ENCODE measurements at places on chromosomes 4 and X. TPM values are rescaled to one million over a fixed set of nuclear protein-coding genes. Genes with fewer than 3 reads are reported as not detected.
A peak's percentile ranks its signal among the peaks of the same experiment; 100 is the strongest.

GRCh38 chrX:54808109-54808604 lies 612 bp downstream of the MAGED2 start:
- peak overlapping the region; percentile 92 for H3K4me3 ChIP-seq
- H3K36me3 ChIP-seq = peaks cover 4% of the 10 kb centered on the region
- DNase-seq = peak; percentile 23
- peak overlapping the region; percentile 94 for H3K27ac ChIP-seq
- no peaks in the 10 kb centered on the region for H3K27me3 ChIP-seq
- H3K4me1 ChIP-seq = peaks cover 2% of the 10 kb centered on the region

WDFY3 gene
- 0.80 TPM for total RNA-seq

- no peak for DNase-seq
- no peaks in the 10 kb centered on the region for H3K36me3 ChIP-seq
- no peaks in the 10 kb centered on the region for H3K4me1 ChIP-seq
- H3K27ac ChIP-seq = no peak overlapping the region
- no peak overlapping the region for H3K4me3 ChIP-seq
These were observed 73.9 kb downstream of the LUZP4 start for GRCh38 chrX:115363372-115363771.

DNA sequence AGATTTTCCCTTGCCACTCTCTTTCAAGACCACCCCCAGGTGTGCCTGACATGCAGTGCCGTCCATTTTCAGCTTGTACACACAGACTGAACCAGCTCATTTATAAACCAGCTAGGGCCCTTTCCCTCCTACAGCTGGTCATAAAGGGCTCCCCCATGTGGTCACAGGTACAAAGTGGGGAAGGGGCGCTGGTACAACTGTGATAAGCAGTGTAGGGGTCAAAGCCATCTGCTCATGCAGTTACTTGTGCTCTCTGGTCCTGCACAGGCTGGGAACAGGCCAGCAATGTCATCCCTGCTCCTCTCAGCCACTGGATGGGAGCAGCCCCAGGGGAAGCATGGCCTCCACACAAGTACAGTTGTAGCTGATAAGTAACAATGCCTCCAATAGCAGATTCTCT lies 20.6 kb downstream of the GABRQ start:
- H3K4me1 ChIP-seq = no peaks in the 10 kb centered on the region
- H3K27me3 ChIP-seq = no peaks in the 10 kb centered on the region
- H3K36me3 ChIP-seq = no peaks in the 10 kb centered on the region
- no peak overlapping the region for H3K4me3 ChIP-seq

FRAS1 gene
- 0.24 TPM for total RNA-seq

DNA sequence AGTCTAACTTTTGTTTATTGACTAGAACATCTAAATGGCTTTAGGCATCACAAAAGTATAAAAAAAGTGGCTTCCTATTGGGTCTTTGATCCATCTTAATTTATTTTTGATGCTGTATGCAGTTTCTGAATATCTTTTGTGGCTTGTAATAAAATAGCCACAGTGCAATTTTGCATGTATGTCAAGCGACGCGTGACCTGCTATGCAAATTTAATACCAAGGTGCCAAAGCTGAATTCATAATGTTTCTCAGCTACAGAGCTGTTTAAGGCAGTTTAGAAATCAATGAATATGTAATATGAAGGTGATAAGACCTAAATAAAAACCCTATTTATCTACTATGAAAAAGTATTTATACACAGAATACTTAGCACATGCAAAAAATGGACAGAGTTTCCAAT lies 197.8 kb downstream of the AFF2 start:
- no peaks in the 10 kb centered on the region for H3K27me3 ChIP-seq
- no peaks in the 10 kb centered on the region for H3K36me3 ChIP-seq
- no peaks in the 10 kb centered on the region for H3K4me1 ChIP-seq
- DNase-seq = no peak
- no peak overlapping the region for H3K27ac ChIP-seq

RRH gene
- total RNA-seq = not detected

- no peak overlapping the region for H3K27ac ChIP-seq
- H3K4me3 ChIP-seq = no peak overlapping the region
- H3K4me1 ChIP-seq = no peaks in the 10 kb centered on the region
- H3K36me3 ChIP-seq = no peaks in the 10 kb centered on the region
These were observed 98.0 kb downstream of the SLC2A9 start for GRCh38 chr4:9923195-9923812.

ARMCX1 gene
- 6.9 TPM for total RNA-seq

DNA sequence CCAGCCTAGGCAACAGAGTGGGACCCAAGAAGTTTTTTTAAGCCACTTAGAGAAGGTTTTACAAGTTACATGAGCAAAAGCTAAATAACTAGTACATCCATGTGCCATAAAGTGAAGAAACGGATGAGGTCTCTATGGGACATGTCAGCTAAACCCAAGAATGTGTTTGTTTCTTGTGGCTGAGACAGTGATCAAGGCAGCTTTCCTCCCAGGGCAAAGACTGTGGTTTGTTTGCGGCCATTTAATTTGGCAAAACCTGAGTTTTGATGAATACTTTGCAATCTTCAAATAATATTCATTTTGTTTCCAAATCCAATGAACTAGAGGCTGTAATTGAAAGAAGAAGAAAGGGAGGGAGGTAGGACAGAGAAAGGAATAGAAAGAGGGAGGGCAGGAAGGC lies 44.9 kb upstream of the SLC2A9 start:
- no peak overlapping the region for H3K4me3 ChIP-seq
- H3K36me3 ChIP-seq = peaks cover 4% of the 10 kb centered on the region
- DNase-seq = no peak
- H3K4me1 ChIP-seq = no peaks in the 10 kb centered on the region
- no peak overlapping the region for H3K27ac ChIP-seq
- no peaks in the 10 kb centered on the region for H3K27me3 ChIP-seq

DNA sequence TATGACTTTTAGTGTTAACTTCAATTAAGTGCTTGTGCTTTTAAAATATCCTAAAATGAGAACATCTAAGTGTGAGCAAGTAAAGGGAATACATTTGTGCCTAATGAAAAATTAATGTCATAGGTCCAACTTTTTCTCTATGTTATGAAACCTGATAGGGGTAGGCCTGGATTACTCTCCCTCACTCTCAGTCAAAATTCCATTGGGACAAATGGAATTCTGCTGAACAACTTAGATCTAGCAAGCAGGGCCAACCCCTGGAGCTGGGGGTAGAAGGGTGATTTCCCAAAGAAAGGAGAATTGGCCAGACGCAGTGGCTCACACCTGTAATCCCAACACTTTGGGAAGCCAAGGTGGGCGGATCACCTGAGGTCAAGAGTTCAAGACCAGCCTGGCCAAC lies 67.4 kb downstream of the EDNRA start:
- no peaks in the 10 kb centered on the region for H3K27me3 ChIP-seq
- no peaks in the 10 kb centered on the region for H3K36me3 ChIP-seq
- no peaks in the 10 kb centered on the region for H3K4me1 ChIP-seq
- no peak for DNase-seq

DNA sequence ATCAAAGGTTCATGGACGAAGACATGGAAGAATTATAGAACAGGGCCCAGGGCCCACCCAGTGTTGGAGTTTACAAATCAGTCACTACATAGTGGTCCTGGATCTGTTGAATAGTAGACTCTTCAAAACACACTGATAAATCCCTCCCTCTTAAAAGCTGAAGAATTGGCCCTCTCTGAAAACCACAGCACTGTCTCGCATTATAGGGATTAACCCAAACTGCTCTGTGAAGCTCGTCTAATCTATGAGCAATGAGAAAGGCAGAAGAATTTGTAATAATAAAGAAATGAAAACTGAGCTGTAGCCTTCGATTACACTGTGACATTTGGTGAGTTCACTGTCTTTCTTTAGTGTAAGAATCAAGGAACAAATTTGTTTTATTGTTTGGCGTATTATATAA lies 92.5 kb upstream of the ZFP42 start:
- H3K27me3 ChIP-seq = no peaks in the 10 kb centered on the region
- H3K27ac ChIP-seq = no peak overlapping the region
- DNase-seq = no peak
- no peaks in the 10 kb centered on the region for H3K4me1 ChIP-seq

DNA sequence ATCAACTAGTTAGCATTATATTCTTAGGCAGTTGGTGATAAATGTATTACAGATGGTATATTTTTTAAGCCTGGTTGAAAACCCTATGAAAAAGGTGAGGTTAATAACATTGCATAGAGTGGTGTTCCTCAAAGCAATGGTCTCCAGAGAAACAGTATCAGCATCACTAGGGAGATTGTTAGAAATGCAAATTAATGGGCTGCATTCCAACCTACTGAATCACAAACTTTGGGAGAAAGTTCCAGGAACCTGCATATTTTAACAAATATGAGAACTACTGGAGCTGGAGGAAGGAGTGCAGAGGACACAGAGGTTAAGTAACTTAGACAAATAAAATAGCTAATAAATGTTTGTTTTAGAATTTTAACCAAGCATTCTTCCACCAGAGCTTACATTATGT lies 166.9 kb upstream of the PCDH10 start:
- DNase-seq = no peak
- no peak overlapping the region for H3K4me3 ChIP-seq
- H3K27me3 ChIP-seq = no peaks in the 10 kb centered on the region

- DNase-seq = no peak
- no peak overlapping the region for H3K27ac ChIP-seq
- H3K27me3 ChIP-seq = no peaks in the 10 kb centered on the region
- H3K4me3 ChIP-seq = peak overlapping the region; percentile 34
- no peaks in the 10 kb centered on the region for H3K36me3 ChIP-seq
These were observed 261.1 kb upstream of the PLCXD1 start for GRCh38 chrX:19912-20571.

- H3K27ac ChIP-seq = no peak overlapping the region
- H3K4me1 ChIP-seq = no peaks in the 10 kb centered on the region
- H3K4me3 ChIP-seq = no peak overlapping the region
- H3K36me3 ChIP-seq = no peaks in the 10 kb centered on the region
- H3K27me3 ChIP-seq = no peaks in the 10 kb centered on the region
These were observed 85.3 kb downstream of the PTPN13 start for GRCh38 chr4:86679441-86679840.

- H3K4me1 ChIP-seq = peaks cover 18% of the 10 kb centered on the region
- no peak overlapping the region for H3K27ac ChIP-seq
- no peak for DNase-seq
- no peaks in the 10 kb centered on the region for H3K36me3 ChIP-seq
These were observed 39.4 kb upstream of the OCIAD2 start for GRCh38 chr4:48945981-48946380.

DNA sequence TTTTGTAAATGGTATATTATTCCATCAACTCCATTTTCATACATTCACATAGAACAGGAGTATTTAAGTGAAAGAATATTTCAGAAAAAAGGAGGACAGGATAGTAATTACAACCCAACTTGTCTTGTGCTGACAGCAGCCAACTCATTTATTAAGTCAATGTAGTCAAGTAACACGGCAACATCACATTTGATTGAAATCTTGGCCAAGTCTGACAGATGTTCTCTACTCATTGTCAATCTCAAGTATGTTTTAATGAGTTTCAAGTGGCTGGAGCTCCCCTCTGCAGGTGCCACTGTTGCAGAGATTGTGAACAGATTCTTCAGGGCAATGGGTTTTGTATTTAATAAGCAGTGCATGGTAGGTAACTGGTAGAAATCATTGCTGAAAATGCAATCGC lies 332.5 kb downstream of the C4orf33 start:
- no peaks in the 10 kb centered on the region for H3K36me3 ChIP-seq
- no peak overlapping the region for H3K4me3 ChIP-seq
- H3K27me3 ChIP-seq = no peaks in the 10 kb centered on the region
- no peaks in the 10 kb centered on the region for H3K4me1 ChIP-seq
- DNase-seq = no peak

DNA sequence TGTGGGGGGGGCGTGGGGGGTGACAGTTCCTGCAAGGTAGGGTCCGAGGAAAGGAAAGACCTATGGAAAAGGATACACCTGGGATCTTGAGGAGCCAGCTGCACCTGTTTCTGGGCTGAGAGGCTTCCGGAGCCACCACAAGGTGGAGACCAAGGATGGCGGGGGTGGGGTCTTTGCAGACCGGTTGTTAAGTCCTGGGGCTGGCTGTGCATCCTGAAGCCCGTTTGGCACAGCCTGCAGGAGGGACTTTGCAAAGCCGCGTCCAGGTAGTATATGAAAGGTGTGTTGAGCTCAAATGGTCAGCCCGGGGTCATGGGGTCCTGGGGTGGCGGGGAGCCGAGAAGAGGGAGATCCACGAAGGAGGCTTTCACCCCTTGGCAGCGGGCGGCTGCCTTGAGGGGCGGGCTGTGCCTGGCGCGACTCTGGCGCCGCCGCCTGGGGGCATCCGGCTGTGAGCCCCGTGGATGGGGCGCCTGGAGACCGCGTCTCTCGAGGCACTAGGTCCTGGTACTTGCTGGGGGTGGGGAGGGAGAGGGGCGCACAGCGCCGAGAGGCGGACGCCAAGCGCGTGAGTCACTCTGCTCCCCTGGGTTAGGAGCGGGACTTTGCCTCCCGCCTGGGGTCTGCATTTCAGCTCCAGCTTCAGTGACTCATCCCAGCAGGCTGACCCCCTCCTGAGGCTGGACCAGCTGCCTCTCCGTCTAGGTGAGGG lies 58.2 kb upstream of the DYNLT3 start:
- no peak overlapping the region for H3K4me3 ChIP-seq
- DNase-seq = peak; percentile 19
- no peak overlapping the region for H3K27ac ChIP-seq
- H3K27me3 ChIP-seq = peaks cover 37% of the 10 kb centered on the region
- H3K36me3 ChIP-seq = no peaks in the 10 kb centered on the region
- H3K4me1 ChIP-seq = peaks cover 5% of the 10 kb centered on the region

GRCh38 chr4:25549413-25549812 lies 106.2 kb upstream of the SLC34A2 start:
- H3K36me3 ChIP-seq = no peaks in the 10 kb centered on the region
- no peak overlapping the region for H3K27ac ChIP-seq
- no peak for DNase-seq
- no peak overlapping the region for H3K4me3 ChIP-seq

GRCh38 chr4:11429699-11430045 lies 978 bp upstream of the HS3ST1 start:
- no peak for DNase-seq
- peaks cover 12% of the 10 kb centered on the region for H3K4me1 ChIP-seq
- no peak overlapping the region for H3K27ac ChIP-seq
- H3K4me3 ChIP-seq = peak overlapping the region; percentile 73
- peaks cover 40% of the 10 kb centered on the region for H3K27me3 ChIP-seq

CXCR3 gene
- total RNA-seq = 58.6 TPM

LRIT3 gene
- total RNA-seq = 0.16 TPM

DNA sequence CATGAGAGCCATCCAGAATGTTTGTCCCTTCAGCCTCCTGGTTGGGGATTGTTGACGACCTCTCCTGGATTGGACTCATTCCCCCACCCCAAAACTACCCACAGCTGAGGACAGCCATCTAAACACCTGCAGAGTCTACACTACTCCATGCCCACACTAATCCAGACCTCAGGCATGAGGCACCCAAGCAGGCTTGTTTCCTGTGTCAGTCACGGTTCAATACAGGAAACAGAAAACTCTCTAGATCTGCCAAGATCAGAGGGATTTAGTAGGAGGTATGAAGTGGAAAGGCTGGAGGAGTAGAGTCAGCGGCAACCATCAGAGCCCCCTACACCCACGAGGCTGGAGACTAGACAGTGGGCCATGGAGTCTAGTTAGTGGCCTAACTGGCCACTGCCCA lies 37.7 kb downstream of the HAND2 start:
- DNase-seq = no peak
- H3K27me3 ChIP-seq = peaks cover 35% of the 10 kb centered on the region
- no peak overlapping the region for H3K4me3 ChIP-seq
- H3K4me1 ChIP-seq = peaks cover 3% of the 10 kb centered on the region
- no peak overlapping the region for H3K27ac ChIP-seq
